ENCODE measurements at places on chromosomes 2 and 18.

GRCh38 chr2:166984797-166985196 lies 96.5 kb downstream of the XIRP2 start:
- no peak for DNase-seq

DNA sequence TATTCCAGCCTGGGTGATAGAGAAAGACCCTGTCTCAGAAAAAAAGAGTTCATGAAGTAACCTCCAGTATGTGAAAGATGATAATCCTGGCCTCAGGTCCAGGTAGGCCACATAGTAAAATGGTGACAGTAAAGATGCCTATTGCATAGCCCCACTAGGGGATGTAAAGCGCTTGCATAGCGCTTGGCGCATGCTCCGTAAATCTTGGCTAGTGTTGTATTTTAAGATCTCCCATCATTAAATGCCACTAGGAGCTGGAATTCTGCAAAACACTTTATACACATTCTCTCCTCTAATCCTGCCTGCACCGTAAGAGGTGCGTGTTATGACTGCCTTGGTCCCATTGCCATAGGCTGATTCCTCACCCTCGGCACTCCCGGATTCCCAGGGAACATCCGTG lies 153.6 kb downstream of the TFCP2L1 start:
- no peak for DNase-seq

DNA sequence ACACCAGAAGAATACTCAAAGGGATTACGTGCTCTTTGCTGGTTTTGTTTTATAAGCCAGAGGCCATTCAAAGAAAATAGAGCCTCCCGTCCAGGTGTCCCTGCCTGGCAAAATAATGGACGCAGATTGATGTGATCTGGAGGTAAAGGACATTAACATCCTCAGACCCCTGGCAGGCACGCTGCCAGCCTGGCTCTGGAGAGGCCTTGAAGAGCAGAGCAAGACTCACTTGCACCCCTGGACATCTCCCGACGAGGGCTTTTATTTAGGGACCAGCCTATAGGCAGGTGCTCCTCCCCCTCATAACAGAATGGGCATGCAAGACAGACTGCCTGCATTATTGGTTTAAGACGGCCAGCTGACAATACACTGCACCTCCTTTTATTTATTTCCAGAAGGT lies 291.3 kb downstream of the BCL11A start:
- DNase-seq, result no peak

GRCh38 chr18:55385770-55386169 lies 202.2 kb downstream of the TCF4 start:
- DNase-seq, result no peak

- DNase-seq, result no peak
These were observed 194.1 kb upstream of the DSEL start for GRCh38 chr18:67710639-67711038.

DNA sequence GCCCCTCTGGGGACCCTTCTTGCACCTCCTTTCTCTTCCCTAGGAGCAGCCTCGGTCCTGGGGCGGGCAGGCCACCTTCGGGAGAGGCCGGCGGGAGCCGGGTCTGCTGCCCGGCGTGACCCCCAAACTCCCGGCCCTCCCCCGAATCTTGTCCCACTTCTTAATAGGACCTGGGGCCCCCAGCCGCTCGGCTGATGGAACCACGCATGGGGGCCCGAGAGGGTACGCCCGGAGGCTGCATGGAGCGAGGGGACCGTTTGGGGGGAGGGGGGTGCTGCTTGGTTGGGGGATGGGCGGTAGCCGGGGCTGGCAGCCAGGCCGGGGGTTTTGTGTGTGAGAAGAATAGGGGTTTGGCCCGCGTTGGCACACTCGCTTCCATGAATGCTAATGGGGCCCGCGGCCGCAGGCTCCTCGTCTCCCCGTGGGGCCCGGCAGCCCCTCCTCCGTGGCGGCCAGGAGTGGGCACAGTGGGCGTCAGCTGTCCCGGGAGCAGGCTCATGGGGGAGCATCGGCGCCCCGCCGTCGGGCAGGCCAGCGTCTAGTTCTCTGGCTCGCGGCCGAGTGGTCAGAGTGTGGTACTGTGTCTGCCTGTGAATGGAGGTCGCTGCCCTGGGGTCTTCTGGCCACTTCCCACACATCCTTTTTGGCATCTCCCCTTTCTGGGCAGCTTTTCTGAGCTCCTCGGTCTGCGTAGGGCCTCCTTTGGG lies 1.0 kb downstream of the GAREM2 start:
- DNase-seq, result no peak

DNA sequence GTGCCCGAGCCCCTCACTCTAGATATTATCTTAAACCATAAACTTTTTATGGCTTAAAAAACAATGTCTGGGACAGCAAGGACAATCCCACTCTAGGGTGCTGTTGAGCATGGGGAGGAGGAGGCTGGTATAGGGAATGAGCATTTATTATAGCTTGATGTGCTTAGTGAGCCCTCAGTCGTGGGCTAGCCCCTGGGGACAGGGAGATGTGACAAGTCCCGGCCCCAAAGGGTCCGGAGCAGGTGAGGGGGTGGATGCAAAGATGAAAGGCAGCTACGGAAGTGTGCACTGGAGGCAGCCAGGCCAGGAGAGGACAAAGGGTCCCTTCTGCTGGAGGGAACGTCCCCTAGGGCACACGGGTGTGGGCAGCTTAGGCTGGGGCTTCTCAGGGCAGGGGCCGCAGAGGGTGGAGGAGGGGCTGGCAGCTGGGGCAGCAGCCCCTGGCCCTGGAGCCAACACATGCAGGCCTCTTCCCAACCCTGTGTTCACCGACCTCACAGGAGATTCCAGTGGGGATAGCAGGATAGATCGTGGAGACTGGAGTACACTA lies 106.3 kb upstream of the GPC1 start:
- no peak for DNase-seq
